ENCODE measurements at places on chromosomes 12 and 14.

- DNase-seq = no peak
Observed at GRCh38 chr12:41365653-41366171, 177.6 kb downstream of the PDZRN4 start.

DNA sequence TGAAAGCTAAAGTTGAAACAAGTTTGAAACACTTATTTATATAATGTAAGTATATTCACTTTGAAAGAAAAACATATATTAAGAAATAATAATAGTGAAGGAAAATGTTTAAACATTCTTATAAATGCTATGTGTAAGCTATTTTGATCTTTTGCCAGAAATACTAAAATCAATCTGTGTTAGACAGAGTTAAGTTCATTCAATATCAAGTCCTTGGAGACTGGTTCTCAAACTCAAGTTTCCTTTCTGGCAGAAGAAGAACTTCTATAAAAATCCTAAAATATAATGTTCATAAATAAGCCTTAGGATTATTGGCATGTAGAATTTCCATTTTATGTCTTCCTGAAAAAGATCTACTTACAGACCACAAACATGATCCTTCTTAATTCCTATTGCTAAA, 45.3 kb downstream of the TAOK3 start:
- no peak for DNase-seq

GRCh38 chr12:119841433-119842210, 35.5 kb downstream of the CIT start:
- DNase-seq = no peak

- no peak for DNase-seq
Observed at GRCh38 chr14:22883173-22883976, at the start of gene REM2. REM2 (plus strand) TSS chr14:22883222; CDS start chr14:22883288, 66 bp downstream.

- no peak for DNase-seq
Observed at GRCh38 chr14:72800848-72801370, 93.0 kb downstream of the DPF3 start.

DNA sequence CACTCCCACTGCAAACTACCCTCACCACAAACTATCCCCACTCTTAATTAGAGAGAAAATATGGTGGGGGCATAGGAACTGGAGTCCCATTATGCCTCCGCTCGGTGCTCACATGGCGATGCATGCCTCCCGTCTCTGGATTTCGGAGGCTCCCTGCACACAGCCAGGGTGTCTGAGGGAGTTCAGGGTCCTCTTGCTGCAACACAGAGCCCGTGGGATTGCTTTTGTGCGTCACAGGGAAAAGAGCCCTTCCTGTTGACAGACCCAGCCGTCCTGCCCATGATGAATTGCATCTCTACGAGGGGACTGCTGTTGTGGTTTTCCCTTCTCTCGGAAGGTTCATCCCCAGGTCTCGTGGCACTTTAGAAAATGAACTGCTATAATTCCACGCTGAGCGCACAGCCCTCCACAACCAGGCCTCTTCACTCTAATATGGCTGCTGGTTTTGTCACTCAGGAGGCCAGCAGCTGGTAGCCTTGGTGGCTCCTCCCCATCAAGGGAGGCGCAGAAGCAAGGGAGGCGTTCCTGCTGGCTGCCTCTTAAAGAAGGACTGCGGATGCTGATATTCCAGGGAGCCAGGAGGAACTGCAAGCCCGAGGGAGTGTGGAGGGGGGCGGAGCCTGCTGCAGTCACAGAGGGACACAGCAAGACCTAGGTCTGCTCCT, 158.0 kb downstream of the KCNA5 start:
- no peak for DNase-seq

- no peak for DNase-seq
Observed at GRCh38 chr14:64736271-64737169, 32.3 kb downstream of the PLEKHG3 start.

DNA sequence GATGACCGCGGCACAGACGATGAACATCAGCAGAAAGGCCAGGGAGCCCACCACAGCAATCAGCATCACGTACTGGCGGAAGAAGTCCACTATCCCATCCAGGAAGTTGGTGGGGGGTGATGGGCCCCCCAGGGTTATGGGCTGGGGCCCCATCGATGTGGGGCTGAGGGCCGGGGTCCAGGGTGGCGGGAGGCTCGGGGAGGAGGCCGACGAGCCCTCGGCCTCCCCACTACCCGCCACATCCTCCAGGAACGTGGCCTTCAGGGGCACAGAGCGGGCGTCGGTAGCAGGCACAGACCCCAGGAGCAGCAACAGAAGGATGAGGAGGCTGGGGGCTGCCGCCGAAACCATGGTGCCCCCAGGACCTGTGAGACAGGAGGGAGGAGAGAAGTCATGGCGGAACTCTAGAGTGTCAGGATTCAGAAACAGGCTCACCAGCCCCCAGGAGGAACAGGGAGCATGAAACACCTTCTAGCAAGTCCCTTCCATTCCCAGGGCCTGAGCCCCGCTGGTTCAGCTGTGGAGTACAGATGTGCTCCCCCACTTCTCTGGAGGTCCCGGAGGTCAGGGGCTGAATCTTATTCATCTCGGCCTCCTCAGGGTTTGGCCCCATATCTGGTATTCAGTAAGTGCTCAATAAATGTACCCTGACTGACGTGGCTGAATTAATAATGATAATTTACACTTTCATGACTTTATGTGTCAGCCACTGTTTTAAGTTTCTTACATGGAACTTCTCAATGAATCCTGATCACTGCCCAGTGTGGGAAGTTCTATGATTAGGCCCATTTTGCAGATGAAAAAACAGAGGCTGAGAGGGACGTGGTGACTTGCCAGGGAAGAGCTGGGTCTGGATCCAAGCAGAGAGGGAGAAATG, 5.6 kb downstream of the TMEM119 start:
- no peak for DNase-seq

- no peak for DNase-seq
Observed at GRCh38 chr14:60637479-60638315, 11.6 kb downstream of the SIX1 start.

- DNase-seq = no peak
Observed at GRCh38 chr12:2312770-2313169, 260.0 kb downstream of the CACNA1C start.

DNA sequence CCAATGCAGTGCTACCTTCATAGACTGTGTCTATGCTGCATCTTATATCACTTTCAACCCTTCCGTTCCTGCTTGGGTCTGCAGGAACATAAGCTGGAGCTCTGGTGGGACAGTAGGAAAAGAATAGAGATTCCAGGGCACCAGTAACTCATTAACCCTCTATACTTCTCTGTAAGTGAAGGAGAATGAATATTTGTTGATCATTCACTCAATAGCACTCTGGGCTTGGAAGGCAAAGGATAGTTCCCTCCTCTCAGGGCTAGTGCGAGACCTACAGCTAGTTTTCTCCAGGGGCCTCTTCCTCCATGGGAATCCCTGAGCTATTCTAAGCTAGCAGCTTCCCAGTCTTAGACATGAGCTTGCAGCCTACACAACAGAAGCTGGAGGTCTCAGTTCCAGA, 84.7 kb downstream of the BMP4 start:
- DNase-seq = peak; percentile 1

DNA sequence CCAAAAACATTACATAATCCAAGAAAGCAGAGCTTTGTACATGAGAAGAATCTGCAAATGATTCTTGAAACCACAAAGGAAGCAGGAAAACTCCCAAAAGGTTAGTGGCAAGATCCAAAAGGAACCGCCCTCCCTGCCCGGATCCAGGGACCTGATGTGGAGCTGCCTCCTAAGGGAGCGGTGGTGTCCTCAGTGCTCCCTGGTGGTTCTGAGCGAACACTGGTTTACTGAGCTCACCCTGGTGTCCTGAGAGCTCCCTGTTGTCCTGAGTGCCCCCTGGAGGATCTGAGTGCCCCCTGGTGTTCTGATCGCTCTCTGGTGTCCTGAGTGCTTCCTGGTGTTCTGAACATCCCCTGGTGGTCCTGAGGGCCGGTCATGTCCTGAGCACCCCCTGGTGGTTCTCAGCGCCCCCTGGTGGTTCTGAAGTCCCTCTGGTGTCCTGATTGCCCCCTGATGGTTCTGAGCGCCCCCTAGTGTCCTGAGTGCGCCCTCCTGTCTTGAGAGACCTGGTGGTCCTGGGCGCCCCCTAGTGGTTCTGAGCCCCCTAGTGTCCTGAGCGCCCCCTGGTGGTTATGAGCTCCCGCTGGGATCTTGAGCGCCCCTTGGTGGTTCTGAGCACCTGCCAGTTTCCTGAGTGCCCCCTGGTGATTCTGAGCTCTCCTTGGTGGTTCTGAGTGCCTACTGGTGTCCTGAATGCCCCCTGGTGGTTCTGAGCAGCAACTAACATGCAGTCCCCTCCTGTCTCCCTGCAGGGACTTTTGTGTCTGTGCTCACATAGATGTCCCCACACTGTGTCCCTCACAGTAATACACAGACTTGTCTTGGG, 891.1 kb downstream of the TMEM121 start:
- peak; percentile 22 for DNase-seq

DNA sequence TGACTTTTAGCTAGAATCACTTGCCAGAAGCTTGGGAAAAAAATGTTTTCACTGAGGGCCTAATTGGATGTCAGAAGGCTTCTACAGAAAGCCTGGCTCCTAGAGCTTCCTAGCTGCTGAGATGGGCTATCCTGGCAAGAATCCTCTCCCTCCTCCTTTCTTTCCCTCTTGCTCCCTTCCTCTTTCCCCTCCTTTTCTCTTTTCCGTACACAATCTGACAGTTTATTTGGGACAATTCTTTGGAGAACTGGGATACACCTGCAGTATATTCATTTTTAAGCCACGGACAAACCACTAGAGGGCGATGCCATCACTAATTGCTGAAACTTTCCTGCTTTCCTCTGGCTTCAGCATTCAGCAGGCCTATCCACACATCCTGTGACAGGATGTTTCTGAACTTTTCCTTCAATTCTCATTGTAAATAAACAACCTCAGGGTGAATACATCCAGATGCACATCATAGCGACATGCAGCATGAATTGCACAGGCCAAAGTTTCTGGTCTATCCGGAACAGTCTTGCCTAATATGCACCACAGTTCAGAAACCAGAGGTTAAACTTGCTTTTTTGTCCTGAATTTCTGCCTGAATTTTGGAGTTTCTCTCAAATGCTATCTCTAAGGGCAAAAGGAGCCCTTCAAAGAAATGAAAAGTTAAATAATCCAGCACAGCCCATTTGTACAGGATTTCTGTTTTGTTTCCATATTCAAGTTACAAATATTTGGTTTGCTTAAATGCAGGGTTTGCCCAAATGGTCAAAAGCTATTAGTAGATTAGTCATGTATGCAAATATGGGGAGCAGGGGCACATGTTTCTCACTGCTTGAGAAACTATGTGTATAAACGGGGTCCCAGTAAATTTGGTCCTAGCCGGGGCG, 142.8 kb downstream of the PAWR start:
- peak; percentile 88 for DNase-seq

- DNase-seq = no peak
Observed at GRCh38 chr14:65991104-65991503, 495.1 kb upstream of the CCDC196 start.

- no peak for DNase-seq
Observed at GRCh38 chr12:58847901-58848600, 72.3 kb downstream of the LRIG3 start.

DNA sequence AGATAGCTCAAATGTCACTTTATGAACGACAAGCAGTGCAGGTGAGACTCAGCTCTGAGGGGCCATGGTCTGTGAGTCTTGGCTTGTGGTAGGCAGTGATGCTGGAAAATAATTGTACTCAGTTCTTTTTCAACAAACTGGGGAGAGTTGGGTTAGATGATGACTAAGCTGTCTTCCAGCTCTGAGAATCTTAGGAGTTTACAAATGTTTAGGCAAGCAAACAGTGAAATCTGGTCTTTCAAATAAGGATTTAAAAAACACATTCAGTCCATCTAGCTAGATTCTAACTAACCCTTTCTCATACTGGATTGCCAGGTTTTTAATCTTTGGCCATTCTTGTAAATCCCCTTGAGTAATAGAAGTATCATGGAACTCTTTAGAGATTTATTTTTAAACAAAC, 3.4 kb downstream of the PHC1 start:
- DNase-seq = no peak

DNA sequence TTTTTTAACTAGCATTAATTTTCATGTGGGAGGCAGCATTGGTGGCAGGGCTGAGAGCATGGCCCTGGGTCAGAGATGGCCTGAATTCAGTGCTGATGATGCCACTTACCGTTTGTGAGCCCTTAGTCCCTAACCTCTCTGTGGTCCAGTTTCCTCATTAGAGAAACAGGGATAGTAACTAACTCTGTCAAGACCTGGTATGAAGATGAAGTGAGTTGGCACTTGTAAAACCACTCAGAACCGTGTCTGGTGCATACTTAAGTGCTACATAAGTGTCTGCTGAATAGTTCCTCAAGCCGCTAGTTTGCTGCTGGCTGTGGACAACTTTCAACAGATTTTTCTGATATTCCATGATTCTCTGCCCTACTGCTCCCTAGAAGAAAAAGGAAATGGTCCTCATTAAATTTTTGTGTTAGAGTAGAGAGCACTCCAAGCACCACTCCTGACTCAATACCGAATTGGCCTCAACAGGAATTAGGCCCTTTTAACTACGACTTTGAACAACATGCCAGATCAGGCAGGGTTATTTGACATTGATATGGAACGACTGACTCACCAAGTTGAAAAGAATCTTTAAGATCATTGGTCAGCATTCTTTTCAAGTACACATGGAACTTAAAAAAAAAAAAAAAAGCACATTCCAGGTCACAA, 250.2 kb downstream of the ANO2 start:
- DNase-seq = no peak

DNA sequence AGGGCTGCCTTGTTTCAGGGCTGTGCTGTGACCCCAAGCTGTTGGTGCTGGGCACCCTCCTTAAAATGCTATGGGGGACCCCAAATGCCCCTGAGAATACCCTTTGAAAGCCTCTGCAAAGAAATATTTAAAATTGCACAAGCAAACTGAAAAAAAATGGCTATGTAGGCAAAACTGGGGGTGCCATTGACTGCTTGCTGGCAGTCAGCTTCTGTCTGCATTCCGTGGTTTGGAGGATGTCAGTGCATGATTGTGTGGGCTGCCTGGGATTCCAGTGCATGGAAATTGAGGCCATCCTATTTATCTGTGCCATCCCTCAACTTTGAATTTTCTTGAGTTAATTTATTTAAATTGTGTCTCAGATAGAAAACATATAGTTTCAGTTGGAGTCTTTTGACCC, 113.7 kb upstream of the RTL1 start:
- peak; percentile 44 for DNase-seq

DNA sequence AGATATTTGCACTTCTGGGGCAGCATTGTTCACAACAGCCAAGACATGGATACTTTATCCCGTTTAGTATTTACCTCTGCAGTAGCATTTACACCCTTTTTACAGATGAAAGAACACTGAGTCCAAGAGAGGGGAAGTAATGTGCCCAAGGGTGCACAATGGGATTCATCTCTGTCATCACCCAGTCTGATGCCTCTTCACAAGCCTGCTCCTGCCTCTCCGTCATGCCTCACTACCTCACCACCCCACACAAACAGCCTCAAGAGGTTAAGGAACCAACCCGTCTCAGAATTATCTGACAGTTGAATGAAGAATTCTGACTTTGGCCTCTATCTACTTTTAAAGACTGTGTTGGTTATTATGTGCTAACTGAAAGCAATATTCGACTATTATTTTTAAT, 368.4 kb downstream of the ATP23 start:
- peak; percentile 64 for DNase-seq

- no peak for DNase-seq
Observed at GRCh38 chr12:114403011-114403689, 2.8 kb downstream of the TBX5 start.

All from ACHN (cell line).